ENCODE measurements at places on chromosomes 12 and 14.

DNA sequence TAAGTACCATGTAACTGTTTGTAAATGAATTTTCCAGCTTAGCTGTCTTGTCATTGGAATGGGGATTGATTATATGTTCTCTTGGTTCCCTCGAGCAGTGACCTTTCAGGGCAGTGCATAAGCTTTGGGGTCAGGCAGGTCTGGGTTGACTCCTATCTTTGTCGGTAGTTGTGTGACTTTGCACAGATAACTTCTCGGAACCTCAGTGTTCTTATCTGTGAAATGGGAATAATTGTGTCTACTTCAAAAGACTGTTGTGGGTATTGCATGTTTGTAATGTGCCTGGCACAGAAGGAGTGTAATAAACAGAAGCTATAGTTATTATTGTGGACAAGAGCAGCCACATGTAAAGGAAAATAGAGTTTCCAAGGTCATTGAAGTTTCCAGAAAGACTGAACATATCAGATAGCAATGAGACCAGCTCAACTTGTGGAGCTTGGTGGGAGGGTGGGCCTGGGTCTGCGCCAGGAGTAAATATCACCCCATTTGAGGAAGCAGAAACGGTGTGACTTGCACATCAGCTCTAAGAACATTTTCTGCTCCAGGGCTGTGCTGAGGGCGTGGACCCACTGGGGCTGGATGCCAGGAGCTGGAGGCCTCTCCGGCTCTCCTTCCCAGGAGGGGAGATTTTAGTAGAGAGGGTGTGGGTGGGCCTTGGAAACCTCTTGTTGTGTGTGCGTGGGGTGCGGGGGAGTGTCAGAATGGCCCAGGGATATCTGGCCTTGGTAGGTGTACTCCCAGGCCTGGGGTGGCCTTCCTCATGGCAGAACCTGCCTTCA lies 19.7 kb downstream of the FOS start:
- DNase-seq: no peak

DNA sequence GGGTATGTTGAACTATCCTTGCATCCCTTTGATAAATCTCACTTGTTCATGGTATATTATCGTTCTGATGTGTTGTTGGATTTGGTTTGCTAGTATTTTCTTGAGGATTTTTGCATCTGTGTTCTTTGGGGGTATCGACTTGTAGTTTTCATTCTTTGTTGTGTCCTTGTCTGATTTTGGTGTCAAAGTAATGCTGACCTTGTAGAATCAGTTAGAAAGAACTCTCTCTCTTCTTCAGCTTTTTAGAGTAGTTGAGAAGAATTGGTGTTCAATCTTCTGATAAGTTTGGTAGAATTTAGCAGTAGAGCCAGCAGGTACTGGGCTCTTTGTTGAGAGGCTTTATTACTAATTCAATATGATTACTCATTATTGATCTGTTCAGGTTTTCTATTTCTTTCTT lies 707.2 kb upstream of the LRFN5 start:
- DNase-seq: no peak

DNA sequence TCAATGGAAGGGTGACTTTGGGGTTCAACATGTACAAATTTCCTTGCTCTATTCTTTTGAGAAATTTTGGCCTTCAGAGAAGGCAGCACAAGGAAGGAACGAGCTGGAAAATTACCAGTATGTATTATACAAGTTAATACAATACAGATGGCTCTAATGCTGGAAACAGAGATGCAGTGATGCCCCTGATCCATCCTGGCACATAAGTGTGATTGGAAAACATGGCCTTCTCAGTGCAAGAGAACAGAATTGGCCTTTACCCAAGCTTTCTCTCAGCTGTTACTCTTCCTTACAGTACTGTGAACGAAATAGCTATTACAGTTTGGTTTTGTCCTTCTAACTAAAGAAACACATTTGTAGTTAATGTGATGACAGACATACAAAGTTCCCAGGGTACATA lies 102.5 kb upstream of the GPHB5 start:
- DNase-seq: no peak

DNA sequence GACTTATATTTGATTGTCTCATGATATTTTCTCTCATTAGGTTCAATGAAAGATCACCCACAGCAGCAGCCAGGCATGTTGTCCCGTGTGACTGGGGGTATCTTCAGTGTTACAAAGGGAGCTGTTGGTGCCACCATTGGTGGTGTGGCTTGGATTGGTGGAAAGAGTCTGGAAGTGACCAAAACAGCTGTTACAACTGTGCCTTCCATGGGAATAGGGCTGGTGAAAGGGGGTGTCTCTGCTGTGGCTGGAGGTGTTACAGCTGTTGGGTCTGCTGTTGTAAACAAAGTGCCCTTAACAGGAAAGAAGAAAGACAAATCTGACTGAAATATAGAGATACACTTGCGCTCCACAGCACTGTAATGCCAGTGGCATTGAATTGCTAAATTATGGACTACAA lies 15.4 kb downstream of the TMEM263 start:
- no peak for DNase-seq

DNA sequence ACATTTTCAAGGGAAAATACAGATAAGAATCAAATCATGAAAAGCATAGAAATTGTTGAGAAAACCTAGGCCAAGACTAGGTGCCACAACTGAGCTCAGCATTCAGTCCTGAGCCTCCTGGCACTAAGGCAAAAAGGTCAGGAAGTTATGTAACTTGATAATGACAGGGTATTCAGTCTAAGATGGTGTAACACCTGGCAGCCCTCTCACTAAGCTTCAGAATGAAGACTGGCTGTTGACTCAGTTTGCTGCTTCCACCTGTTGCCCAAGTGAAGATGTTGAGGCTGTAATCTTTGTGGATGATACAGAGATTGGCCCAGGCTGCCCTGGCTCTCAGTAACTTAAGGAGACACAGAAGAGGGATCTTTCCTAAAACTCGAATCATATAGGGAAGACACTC lies 19.6 kb downstream of the PROX2 start:
- no peak for DNase-seq

GRCh38 chr14:24947131-24947530 lies 102.8 kb downstream of the STXBP6 start:
- DNase-seq: no peak

- DNase-seq: no peak
Observed at GRCh38 chr12:4118017-4118510, 155.5 kb upstream of the CCND2 start.

DNA sequence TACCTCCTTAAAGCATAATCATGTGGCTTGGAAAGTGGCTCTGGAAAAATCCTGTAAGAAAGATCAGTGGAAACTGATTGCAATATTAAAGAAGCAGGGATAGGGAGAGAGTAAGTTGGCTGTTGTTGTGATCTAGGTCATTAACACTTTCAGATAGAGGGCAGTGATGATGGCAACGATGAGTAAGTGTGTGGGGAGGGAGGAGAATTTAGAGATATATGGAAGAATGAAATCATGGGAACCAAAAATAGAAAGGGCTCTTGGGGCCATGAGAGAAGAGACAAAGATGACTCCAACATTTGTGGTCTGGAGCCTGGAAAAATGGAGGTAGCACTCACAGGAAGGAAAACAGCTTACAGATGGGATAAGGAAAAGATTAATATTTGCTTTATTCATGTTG lies 23.3 kb downstream of the SNRPF start:
- no peak for DNase-seq

- DNase-seq: no peak
Observed at GRCh38 chr12:107490010-107490409, 195.6 kb upstream of the PWP1 start.

- peak; percentile 2 for DNase-seq
Observed at GRCh38 chr12:53299101-53299453, 418 bp upstream of the MYG1 start.

DNA sequence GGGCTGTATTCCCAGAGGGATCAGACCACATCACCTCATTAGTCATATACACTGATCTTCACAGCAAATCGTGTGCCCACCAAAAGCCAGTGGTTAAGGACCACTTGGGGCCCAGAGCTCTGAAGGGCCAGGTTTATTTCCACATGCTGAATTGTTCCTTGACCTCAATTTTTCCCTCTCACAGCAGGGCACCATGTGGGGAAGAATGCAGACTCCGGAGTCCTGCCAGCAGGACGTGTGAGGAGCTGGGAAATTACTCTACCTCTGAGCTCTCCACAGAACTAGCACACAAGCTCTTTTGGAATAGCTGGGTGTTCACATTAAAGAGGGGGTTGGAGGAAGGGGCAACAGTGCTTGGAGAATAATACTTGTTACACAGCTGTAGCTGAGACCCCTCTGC lies 57.6 kb upstream of the SEL1L start:
- no peak for DNase-seq

GRCh38 chr14:69828354-69828753 lies 31.3 kb upstream of the SLC10A1 start:
- DNase-seq: no peak

DNA sequence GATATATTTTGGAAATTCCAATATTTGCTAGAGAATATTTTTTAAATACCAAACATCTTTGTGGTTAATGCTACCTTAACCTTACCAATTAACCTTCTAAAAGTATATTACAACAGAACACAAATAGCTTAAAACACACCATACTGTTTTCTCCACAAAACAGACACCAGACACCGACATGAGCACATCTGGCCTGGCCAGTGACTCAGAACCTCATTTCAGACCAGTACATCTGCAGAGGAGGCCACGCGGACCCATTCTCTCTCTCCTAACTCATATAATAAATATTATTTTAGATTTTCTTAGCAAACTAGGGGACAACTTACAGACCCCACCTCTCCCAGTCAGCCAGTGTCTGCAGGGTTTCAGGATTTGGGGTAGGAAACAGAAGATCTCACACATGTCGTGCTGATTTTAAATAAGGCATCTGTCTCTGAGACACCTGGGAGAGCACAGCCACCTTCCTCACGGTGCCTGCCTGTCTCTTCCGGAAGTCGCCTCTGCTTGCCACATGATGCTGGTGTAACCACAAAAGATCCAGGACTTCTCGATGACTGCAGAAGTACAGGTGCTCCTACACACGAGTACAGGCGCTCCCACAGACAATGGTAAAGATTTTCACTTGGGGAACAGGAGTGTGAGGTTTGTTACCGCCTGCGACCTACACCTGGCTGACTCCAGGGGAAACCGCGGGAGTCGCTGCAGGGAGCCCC lies 9.7 kb upstream of the ANKLE2 start:
- DNase-seq: no peak

DNA sequence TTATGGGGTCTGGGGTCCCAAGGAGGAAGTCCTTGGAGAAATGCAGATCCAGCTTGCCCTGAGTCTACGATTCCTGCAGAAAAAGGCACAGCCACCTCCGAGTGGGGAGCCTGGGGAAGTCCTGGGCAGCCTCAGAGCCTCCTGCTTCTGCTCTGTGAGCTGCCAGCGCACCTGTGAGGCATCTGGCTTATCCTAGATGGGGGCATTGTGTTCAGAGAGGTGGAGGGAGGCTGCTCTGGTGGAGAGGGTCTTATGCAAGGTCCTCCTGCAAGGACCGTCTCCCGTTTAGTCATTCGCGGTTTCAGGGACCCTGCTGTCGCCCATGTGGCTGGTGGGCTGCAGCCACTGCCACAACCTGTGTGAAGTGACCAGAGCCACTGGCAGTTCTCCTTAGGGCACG lies 53.0 kb upstream of the PRMT8 start:
- DNase-seq: no peak

DNA sequence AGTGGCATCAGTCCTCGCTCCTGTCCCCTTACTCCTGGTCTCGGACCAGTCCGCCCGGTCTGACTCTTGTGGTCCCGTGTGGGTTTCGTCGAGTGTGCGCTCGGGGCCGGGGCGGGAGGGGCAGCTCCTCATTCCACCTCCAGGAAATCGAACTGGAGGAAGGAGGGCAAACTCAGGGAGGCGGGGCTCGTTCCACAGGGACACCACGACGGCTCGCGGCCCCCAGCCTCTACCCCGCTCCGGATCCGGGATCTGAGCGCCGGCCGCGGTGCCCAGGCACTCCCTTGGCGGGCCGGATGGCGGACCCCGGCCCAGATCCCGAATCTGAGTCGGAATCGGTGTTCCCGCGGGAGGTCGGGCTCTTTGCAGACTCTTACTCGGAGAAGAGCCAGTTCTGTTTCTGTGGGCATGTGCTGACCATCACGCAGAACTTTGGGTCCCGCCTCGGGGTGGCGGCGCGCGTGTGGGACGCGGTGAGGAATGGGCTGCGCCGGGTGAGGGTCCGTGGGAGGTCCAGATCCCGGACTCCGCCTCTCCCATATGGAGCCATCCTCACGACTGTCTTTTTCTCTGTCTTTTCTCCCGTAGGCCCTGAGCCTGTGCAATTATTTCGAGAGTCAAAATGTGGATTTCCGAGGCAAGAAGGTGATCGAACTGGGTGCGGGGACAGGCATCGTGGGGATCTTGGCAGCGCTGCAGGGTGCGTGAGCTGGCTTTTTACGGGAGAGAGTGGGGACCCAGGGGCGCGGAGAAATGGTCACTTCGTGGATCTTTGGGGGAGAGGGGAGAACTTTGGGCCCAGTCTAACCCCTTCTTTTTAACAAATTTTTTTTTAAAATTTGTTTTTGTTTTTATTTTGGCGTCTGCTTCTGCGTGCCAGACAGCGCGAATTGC lies at the start of gene EEF1AKMT3:
TSS of gene EEF1AKMT3 (plus strand) at position 186 of the 894 bp plus-strand sequence. CDS start at position 297, 111 bp downstream.
- no peak for DNase-seq

GRCh38 chr14:66992776-66993175 lies 196.5 kb upstream of the GARIN2 start:
- DNase-seq: no peak

DNA sequence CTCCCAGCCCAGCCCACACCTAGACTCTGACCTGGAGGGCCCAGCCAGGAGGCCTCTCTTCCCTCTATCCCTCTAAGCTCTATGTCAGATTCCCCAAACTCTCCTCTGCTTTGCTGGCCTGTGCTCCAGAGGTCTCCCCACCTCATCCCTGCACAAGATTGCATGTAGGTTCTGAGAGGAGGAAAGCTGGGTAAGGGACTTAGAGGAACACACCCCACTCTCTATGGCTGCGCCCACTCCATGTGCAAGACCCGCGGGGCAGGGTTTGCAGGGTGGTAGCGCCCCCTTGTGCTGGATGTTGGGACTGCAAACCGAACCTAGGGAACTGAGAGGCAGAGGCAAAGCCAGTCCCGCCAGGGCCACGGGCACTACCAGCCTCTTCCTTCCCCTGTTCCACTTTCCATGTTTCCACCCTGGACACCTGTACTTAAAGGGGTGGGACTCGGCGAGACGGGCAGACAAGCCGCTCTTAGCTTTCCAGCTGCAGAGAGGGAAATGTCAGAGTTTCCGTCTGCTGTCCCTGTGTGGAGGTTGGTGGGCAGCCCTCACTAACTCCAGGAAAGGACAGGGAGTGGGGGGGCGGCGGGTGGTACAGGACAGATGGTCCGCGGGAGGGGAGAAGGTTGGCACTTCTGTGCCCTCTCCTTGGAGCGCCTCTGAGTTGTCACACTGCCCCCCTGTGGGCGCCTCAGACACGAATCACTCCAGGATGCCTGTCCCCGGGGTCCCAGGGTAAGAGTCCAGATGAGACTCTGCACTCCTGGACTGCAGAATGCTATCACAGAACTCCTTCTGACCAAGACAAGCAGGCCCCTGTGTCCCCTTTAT lies 16.8 kb downstream of the MMP14 start:
- peak; percentile 94 for DNase-seq

Measured in stimulated activated CD8-positive, alpha-beta memory T cell treated with anti-CD3 and anti-CD28 coated beads, Interleukin-7, amount 100 ng/mL, for 1 hour (primary cell).